ENCODE measurements at places on chromosomes 3 and 15. TPM values are rescaled to one million over a fixed set of nuclear protein-coding genes. Genes with fewer than 3 reads are reported as not detected.

DNA sequence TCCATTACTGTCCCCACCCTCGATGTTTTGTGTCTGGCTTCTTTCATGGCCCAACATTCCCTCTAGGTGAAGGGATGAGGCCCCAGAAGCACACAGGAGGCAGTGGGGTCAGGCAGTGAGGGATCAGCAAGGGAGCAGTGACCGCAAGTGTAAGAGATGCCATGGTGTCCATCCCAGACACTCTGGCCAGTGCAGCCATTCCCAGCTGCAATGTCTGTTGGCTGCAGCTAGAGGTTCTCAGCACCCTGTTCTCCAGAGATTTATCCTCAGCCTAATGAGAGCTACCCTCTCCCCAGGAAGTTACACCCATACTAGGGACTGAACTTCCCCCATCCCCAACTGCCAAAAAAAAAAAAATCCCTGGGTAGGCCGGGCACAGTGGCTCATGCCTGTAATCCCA is 40.2 kb downstream of the TRANK1 start:
- peak; percentile 34 for DNase-seq

- no peak for DNase-seq
These were observed 49.9 kb upstream of the IL12A start for GRCh38 chr3:159938714-159939113.

- peak; percentile 74 for DNase-seq
These were observed 15.9 kb downstream of the ABTB1 start for GRCh38 chr3:127688416-127689265.

DNA sequence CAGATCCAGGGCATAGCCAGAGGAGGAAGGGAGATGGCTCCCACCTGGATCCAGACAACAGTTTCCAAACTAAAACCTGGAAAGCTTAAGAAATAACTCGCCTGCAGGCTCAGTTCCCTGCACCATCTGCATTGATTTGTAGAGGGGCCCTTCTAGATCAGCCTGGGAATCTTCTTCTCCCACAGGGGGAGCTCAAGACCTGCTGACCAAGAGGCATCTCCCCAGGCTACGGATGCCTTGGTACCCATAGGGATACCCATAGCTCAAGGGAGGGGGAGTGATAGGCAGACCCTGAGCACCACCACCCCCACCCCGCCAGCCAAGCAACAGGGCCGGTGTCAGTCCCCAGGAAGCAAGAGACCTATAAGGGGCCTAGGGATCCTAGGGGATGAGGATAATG is 28.0 kb upstream of the DCLK3 start:
- peak; percentile 24 for DNase-seq

DNA sequence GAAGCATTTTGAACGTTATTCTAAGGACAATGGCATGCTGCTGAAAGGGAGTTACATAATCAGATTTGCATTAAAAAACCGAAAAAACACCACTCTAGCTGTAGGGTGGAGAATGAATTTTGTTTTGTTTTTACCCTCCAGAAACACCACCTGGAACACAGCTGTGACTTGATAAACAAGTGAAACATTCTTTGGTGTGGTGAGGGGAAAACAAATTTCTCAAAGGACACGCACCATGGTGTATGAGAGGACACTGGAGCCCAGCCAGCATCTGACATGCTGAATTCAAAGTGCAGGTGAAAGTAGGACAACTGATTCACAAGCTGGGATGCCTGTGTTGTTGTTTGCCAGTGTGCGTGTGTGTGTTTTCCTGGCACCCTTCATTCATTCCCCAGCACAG is 554.5 kb upstream of the TBL1XR1 start:
- no peak for DNase-seq

- peak; percentile 25 for DNase-seq
These were observed 50.5 kb downstream of the HRH1 start for GRCh38 chr3:11204697-11205348.

DNA sequence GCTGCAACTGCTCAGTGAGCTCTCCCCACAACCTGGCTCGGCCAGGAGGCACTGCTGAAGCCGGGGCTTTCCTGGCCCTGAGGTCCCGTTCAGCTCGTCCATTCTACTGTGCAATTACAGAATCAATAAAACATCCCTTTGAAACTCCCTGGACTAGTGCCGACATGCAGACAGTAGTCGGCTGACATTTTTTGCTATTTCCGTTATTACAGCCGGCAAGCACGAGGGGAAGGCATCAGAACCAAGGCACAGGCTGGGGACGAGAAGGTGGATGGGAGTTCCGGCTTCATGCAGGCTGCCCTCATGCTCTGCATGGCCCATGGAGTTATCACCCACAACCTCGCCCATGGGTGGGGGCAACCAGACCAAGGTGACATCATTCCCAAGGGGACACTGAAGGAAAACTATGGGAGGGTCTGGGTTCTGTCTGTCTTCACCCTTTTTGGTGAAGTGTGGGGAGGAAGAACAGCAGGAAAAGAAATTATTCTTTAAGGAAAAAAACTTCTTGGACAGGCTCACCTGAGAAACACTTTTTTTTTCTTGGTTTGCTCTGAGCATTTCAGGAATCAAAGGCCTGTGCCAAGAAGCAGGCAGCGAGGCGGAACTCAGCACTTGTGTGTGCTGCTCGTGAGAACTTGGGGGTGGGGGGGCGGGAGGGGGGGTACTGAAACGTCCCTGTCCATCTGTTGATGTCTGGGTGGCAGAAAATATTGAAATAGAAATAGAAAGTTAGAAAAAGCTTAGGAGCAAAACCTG is 154.5 kb downstream of the FOXP1 start:
- no peak for DNase-seq

DNA sequence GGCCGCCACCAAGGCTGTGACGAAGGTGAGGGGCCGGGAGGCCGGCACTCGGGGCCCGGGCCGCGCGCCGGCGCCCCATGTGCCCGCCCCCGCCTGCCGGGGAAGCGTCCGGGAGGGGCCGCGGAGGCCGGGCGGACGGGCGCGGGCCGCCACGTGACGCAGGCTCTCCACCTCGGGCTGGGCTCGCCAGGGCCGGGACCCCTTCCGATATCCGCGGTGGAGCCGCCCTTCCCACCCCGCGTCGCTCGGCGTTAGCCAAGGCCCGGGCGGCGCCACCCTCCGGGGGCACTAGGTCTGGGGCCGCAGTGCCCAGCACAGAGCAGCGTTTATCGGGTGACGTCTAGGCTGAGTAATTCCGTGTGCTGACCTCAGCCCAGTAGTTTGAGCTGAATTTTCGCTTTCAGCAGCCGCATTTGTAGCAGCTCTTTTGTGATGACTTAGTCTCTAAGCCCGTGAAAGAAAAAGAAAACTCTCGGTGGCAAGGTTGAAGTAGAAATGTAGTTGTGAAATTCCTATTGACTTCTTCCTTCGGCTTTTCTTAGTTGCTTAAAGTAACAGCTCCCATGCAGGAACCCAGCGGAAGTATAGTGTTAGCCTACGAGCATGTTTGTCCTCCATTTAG is 885 bp downstream of the CDV3 start:
- DNase-seq = peak; percentile 80

DNA sequence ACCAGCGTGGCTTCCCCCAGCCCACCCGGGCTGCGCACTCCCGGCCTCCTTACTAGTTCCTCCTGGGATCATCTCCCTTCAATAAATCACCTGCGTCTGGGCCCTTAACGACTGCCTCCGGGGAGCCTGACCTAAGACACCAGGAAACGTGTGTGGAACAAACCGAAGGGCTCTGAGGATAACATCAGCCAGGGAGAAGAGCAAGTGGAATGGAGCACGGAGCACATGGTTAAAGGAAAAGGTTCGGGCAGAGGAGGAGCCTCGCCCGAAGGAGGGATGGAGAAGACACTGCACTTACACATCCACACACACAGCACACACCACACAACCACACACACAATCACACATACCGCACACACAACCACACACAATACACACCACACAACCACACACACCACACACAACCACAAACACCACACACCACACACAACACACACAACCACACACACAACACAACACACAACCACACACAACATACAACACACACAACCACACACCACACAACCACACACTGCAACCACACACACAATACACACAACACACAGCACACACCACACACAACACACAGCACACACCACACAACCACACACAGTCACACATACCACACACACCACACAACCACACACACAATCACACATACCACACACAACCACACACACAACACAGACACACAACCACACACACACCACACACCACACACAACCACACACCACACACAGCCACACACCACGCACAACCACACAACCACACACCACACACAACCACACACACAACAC is 24.7 kb downstream of the CPN2 start:
- DNase-seq = peak; percentile 51

DNA sequence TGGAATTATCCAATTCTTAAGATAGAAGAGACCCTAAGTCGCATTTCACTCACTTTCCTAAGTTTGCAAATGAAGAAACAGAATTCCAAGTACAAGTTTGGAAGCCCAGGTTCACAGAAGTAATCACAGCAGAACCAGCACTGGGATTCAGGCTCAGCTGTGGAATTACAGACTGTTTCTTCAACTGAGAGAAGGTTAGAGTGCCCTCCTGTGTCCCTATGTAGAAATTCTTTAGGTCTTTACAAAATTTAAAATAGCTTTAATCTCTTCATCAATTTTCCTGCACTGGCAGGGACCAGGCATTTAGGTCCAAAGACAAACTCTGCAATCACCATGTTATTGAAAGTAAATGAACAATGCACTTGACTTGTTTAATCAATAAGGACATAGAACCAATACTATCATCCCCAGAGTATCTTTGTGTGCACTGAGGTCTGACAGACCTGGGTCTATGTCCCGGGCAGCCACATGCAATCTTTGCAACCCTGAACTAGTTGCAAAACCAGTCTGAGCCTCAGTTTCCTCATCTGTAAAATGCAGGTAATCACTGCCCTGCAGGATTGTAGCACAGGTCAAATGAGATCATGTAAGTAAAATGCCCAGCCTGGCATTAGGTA is 96.3 kb upstream of the ZBED2 start:
- DNase-seq = peak; percentile 73

DNA sequence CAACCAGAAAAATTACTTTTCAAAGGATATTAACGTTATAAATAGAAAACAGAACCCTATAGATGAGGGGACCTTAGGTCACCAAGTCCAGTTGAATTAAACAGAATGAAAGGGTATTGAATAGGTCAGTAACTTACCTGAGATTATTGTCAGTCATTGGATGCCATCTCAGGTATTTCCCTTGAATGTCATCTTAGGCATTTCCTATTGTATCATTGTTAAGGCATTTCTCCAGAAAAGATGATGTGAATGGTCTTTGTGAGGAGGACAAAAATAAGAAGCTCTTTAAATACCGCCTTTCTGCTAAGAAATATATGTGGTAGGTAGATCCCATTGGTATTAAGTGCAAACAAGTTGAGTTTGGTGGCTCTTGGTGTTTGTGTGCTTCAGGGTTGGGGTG is 55.6 kb downstream of the CHD2 start:
- DNase-seq = no peak

DNA sequence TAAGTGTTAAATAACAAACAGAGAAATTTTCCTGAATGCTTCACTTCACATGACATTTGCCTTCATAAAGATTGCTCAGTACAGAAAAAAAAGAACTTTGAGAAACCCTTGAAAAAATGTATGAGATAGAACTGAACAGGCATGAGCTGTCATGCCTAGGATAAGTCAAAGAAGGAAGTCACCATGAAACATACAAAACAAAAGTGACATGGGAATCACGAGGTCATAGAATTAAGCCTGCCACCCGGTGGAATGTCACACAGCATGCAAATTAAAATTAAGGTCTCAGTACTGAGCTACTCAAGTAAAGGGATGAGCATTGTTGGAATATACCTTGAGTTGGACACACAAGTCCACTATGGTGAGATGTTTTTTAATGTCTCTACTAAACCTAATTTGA is 652.5 kb upstream of the NECTIN3 start:
- peak; percentile 68 for DNase-seq

- DNase-seq = no peak
These were observed 45.3 kb downstream of the FEM1B start for GRCh38 chr15:68322796-68323195.

DNA sequence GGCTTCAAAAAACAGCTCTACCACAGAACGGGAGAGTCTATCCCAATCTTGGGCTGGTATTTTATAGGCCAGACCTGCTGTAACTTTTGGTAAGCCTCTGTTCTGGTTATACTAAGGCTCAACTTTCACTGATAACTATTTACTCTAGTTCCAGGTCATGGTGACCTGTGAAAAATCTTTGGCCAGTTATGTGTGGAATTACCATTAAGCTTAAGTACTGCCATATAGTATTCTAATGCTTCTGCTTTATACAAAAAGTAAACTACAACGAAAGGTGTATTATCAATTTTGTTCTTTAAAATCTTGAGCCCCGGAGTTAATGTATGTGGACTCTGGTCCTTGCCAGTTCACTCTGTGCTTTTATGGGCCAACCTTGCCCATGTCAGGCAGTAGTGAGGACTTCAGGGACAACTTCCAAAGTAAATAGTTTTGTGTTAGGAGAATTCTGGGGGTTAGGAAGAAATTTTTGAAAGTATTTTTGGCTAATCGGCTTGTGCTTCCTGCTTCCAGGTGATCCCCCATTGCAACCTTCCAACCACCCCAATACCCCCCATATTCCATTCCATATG is 6.4 kb downstream of the SIAH2 start:
- no peak for DNase-seq

- no peak for DNase-seq
These were observed 7.8 kb downstream of the CLDND1 start for GRCh38 chr3:98514948-98515347.

GRCh38 chr15:82549199-82549665 is 9.0 kb upstream of the RPS17 start:
- DNase-seq = no peak

- no peak for DNase-seq
These were observed 337.5 kb downstream of the NTRK3 start for GRCh38 chr15:87919064-87919463.

GRCh38 chr3:7211740-7212139 is 350.8 kb downstream of the GRM7 start:
- no peak for DNase-seq

- peak; percentile 75 for DNase-seq
These were observed 39.7 kb downstream of the GLDN start for GRCh38 chr15:51380999-51381806.

DNA sequence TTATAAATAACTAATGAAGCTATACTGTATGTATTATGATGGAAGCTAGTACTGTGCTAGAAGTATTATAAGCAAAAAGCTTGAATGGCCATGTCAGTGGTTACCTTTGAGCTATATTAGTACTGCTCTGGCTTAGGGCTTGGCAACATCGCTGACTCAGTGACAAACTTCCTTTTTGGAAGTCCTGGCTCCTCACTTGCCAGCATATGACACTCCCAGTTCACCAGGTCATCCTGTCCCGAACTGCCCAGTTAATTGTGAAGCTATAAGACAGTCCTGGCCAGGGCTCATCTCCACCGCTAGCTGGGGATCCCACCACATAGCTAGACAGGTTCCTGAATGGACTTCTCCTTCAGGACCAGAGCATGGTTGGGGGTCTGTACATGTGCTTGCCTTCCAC is 31.9 kb downstream of the RAB8B start:
- peak; percentile 68 for DNase-seq

SLC49A4 gene
- 30.3 TPM for total RNA-seq

LMCD1 gene
- total RNA-seq = 10.0 TPM

LSAMP gene
- total RNA-seq = 0.25 TPM

LEKR1 gene
- 1.6 TPM for total RNA-seq

DLL4 gene
- total RNA-seq = 0.10 TPM

LSMEM2 gene
- not detected for total RNA-seq

TRPM7 gene
- 16.3 TPM for total RNA-seq

ATP13A5 gene
- not detected for total RNA-seq

TBC1D23 gene
- total RNA-seq = 81.2 TPM
